ENCODE measurements at places on chromosomes 16 and 17.

GRCh38 chr17:42521036-42521435, 15.0 kb upstream of the NAGLU start:
- peaks cover 19% of the 10 kb centered on the region for H3K36me3 ChIP-seq
- H3K4me3 ChIP-seq, result no peak overlapping the region
- DNase-seq, result no peak
- no peaks in the 10 kb centered on the region for H3K27me3 ChIP-seq
- no peak overlapping the region for H3K27ac ChIP-seq

- H3K36me3 ChIP-seq, result no peaks in the 10 kb centered on the region
- H3K27me3 ChIP-seq, result no peaks in the 10 kb centered on the region
- DNase-seq, result peak; percentile 86
- H3K27ac ChIP-seq, result peak overlapping the region; percentile 87
- H3K4me3 ChIP-seq, result peak overlapping the region; percentile 83
These were observed 3.7 kb downstream of the SLC52A1 start for GRCh38 chr17:5031365-5032082.

GRCh38 chr17:57004944-57005579, 27.1 kb downstream of the SCPEP1 start:
- H3K27me3 ChIP-seq, result no peaks in the 10 kb centered on the region
- peak overlapping the region; percentile 92 for H3K27ac ChIP-seq
- peak; percentile 51 for DNase-seq

GRCh38 chr17:6547336-6547735, 9.0 kb downstream of the PITPNM3 start:
- H3K27ac ChIP-seq, result no peak overlapping the region
- no peaks in the 10 kb centered on the region for H3K36me3 ChIP-seq
- DNase-seq, result no peak
- peaks cover 7% of the 10 kb centered on the region for H3K4me1 ChIP-seq

DNA sequence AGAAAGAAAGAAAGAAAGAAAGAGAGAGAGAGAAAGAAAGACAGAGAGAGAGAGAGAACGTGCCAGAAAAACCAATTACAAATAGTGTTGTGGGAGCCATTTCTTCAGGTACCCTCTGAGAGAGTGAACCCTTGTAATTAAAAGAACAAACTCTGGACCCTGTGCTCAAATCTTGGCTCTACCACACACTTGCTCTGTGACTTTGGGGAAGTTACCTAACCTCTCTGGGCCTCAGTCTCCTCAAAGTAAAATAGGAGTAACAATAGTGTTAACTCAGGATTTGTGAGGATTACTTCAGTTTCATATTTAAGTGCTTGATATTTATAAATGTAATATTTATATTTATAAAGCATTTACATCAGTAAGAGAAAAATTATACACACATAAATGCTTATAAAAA, 139.8 kb downstream of the GSG1L start:
- no peaks in the 10 kb centered on the region for H3K4me1 ChIP-seq
- H3K27ac ChIP-seq, result no peak overlapping the region
- no peaks in the 10 kb centered on the region for H3K36me3 ChIP-seq
- no peak for DNase-seq
- no peak overlapping the region for H3K4me3 ChIP-seq

Data from memory B cell (primary cell).